T follicular helper cell (primary cell): ENCODE measurements at places on chromosomes 1 and 21.

DNA sequence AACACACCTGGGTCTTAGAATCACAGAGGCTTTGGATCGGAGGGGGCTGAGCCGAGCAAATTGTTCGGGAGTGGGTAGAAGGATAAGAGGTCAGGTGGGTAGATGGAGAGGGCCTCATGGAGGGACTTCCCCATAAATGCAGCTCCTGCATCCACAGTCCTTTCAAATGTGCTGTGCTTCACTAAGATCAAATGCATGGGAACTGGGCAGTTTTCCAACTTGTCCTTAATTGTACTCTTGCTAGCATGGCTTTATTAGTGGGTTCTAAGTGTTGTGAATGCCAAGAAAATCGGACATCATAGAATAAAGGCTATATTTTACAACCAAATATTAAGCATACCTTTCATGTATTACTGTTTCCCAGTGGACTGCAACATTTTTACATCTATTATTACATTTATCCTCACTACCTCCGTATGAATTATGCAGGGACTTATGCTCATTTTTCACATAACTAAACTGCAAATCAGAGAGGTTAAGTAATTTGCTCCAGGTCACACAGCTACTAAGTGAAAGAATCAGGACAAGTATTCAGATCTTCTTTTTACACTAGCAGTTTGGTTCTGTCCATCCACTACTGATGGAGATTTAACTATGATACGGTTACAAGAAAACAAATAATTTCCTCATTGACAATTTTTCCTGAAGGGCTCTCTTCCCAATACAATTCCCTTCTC lies 174.5 kb upstream of the RUNX1 start:
- DNase-seq = no peak

DNA sequence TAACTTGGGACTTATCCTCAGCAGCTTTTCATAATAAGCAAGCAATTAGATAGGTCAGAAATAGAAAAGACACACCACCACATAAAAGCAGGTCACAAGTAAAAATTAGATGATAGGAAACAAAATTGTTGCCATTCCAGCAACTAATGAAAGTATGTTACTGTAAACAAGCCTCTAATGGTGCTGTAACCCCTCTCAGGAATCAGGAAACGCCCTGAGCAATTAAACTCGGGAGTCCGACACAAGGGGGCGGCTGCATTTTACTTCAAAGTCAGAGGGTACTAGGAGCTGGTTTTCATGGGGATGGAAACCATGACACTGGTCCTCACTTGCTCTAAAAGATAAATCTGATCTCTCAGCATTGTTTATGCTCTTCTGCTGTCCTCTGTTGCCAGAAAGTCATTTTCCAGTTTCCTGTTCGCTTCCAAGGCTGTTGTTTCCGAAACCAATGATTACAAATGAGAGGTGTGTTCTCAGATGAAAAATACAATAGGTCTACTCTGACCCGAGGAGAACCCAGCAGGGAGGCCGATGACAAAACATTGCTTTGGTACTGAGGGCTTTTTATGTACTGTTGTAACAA lies 93.4 kb downstream of the TGFBR3 start:
- no peak for DNase-seq

DNA sequence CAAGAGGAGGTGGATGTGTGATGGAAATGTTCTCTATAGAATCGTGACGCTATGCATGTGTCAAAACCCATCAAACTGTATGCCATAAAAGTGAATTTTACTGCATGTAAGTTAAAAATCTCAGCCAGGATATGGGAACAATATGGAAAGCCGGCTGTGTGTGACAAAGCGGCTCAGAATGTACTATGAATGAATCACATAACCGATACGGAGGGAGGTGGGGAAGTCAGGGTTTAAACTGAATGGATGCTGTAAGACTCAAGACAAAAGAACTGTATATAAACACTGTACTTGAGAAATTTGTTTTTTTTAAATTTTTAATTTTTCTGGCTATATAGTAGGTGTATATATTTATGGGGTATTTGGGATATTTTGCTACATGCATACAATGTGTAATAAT lies 111.6 kb upstream of the PDE4B start:
- DNase-seq = no peak

GRCh38 chr21:25396135-25396711 lies 211.1 kb downstream of the MRPL39 start:
- DNase-seq = no peak

DNA sequence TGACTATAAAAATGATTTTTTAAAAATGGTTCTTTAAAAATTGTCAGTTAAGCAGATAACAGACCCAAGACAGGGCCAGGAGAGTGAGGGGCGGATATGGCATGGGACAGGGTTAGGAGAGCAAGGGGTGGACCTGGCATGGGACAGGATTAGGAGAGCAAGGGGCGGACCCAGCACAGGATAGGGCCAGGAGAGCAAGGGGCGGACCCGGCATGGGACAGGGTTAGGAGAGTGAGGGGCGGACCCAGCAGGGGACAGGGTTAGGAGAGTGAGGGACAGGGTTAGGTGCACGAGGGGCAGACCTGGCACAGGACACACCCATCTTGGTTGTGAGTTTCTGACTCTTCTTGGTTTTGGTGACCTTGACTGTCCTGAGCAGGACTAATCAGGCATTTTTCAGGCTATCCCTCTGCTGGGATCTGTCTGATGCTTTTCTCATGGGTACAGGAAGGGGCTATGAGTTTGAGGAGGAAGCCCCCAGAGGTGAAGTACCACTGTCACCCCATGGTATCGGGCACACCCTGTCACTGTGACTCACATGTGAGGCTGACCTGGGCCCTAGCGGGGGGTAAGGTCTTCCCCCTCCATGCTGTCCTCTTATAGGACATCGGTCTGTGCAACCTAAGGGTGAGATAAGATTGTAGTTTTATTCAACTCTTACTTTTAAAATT lies 159.0 kb upstream of the COL6A1 start:
- DNase-seq = no peak

DNA sequence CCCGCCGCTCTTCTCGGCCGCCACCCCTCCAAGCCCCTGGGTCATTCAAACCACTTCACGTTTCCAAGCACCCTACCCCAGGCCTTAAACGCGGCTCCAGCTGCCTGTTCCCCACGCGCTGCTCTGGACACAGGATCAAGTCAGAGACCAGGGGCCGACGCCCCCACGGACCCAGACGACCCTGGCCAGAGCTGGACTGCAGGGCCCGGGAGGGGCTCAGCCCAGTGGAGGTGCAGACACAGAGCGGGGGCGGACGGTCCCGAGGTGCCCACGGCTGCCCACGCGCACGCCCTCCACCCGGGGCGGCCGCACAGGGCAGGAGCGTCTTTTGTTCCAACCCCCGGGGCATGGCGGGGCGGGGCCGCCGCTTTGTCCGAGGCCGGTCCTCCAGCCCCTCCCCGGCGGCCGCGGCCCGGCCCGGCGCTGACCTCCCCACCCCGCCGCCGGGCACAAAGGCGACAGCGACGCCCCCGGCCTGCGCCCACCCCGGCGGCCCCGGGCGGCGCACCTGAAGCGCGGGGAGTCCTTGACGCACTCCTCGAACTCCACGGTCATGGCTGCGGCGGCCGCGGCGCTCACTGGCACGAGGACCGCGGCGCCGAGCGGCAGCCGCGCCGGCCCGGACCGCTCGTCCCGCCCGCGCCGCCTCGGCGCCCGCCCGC lies 338 bp downstream of the ACAP3 start:
- DNase-seq = no peak

DNA sequence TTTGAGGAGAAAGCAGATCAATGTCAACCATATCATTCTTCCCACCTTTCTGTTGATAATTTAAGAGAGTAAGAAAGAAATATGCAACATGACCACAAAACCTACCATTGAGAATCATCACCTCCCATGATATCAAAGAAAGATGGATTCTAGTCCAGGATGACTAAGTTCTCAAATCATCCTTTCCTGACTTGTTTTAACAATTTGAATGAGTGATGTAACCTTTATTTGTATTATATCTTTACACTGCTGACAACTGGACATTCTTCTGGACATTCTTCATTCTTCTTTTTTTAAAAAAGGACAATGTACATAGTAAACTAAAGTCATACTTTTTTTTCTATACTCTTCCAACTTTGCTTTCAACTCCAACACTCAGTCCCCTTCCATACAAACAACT lies 9.5 kb downstream of the PSMB4 start:
- no peak for DNase-seq

- peak; percentile 86 for DNase-seq
These were observed 2.6 kb upstream of the IRF2BP2 start for GRCh38 chr1:234612352-234613127.

GRCh38 chr1:100080331-100080730 lies 52.4 kb downstream of the SASS6 start:
- no peak for DNase-seq

DNA sequence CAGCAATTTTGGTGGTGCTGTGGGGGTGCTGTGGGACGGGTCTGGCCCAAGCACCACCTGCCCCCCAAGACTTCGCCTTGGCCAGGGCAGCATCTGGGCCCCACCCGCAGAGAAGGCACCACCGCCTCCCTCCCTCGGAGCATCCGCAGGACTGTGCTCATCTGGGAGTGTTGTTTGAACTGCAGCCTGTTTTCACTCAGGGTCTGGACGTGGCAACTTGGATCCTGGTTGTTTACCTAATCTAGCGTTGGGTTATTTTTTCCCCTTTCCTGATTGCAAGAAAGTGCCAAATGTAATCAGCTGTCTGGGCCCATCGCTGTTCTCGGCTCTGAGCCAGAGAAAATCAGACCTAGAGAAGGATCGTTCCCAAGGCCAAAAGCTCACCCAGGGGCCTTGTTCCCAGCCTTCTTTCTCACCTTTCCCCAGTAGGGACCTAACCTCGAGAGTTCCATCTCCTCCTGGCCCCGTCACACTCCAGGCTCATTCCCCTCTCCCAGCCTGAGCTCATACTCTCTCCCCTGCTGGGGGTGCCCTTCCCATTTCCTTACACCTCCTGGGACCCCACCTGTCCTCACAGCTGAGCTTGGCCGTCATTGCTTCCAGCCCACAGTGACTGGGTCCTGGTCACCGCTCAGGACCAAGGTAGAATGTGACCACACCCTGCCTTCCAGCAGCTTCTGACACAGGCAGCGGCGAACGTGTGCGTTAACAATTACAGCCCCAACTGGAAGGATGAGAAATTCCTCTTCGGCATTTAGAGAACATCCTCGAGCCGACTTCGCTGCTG lies 72.0 kb upstream of the FAM20B start:
- no peak for DNase-seq

DNA sequence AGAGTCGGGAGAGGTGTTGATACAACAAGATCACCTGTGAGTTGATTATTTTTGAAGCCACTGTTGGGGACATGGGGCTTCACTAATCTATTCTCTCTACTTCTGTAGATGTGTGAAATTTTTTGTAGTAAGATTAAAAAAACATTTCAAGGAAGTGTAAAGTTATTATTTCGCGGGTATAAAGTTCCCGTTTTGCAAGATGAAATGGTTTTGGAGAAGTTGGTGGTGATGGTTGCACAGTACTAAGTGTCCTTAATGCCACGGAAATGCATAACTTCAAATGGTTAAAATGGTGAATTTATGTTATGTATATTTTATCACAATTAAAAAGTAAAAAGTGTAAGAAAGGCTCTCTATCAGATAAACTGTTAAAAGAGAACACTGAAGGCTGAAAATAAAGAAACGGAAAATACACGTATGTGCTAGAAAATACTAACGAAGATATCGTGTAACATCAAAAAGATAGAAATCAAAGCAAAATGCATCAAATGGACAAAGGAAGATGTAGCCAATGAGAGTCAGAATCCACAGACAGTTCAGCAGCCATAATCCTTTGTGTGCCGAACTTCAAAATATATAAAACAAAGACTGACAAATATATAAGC lies 2.9 kb upstream of the ITGB2 start:
- no peak for DNase-seq

GRCh38 chr21:32962268-32962667 lies 63.5 kb upstream of the OLIG2 start:
- DNase-seq = no peak

DNA sequence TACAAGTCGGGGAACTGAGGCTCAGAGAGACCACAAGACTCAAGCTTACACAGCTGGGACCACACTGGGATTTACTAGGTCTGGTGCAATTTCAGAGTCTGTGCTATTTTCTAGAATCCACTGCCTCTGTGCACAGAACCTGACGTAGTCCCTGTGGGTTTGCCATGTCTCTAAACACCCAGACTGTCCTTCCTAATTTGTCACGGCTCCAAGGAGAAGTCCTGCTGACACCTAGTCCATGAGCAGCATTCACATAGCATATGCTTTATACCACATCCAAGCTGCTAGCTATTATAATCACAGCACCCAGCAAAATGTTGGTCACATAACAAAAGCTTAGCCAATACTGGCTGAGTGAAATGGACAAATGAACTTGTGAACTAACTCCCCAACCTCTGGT lies 79.0 kb upstream of the HMGB4 start:
- no peak for DNase-seq

GRCh38 chr1:182383037-182383661 lies 8.4 kb downstream of the GLUL start:
- no peak for DNase-seq

DNA sequence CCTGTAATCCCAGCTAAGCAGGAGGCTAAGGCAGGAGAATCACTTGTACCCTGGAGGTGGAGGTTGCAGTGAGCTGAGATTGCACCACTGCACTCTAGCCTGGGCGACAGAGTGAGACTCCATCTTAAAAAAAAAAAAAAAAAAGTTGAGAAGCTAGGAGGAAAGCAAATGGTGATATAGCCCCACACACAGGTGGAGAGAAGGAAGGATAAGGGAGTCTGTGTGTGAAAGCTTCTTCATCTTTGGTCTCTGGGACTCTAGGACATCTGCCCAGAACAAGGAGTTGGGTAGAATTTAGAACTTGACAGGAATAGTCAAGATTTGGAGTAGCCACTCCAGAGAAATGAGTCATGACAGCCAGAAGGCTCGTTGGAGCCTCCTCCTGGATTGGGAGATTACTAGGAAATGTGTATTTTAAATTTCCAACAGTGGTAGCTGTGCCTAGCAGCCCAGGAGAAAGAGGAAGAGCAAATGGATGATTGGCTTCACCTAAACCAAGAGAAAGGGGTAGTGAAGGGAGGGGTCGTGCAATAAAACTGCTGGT lies 19.9 kb downstream of the NPL start:
- DNase-seq = no peak

DNA sequence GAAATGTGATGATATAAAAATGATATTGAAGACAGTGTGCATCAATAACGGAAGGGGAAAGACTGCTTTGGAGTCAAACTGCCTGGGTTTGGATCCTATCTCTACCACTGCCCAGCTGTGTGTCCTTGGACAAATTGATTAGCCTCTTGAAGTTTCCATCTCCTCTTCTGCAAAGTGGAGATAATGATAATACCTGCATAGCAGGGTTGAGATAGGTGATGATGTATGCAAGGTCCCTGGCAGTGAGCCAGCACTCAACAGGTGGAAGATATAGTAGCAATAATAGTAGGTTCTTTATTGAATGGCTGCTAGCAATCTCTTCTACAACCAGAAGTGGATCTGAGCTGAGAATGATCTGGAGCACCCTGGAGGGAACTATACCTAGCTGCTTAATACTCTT lies 166.7 kb downstream of the MIS18A start:
- DNase-seq = no peak

GRCh38 chr1:74517599-74518051 lies 5.2 kb upstream of the LRRC53 start:
- no peak for DNase-seq
